ENCODE measurements at places on chromosomes 3 and 15.

DNA sequence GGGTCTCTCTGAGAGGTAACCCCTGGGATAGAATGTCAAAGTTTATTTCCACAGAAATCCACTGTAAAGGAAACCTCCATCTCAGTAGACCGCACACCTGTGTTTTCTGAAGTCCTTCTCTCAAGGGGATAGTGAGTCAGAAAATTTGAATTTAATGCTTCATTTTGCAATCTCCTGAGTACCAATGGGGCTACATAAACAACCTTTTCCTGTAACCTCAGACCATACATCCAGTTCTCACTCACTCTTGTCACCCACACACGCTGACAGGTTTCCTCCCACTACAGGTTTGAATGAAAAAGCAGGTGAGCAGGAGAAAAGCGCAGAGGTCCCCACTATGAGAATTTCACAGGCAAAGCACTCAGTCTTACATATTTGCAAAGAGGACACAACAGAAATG, 165.3 kb upstream of the MCTP2 start:
- no peak for DNase-seq

GRCh38 chr3:31945738-31946052, 35.4 kb downstream of the OSBPL10 start:
- DNase-seq: no peak

GRCh38 chr15:53681056-53681455, 78.4 kb downstream of the WDR72 start:
- DNase-seq: no peak

GRCh38 chr15:91553196-91553854, 300.2 kb upstream of the SLCO3A1 start:
- DNase-seq: no peak

DNA sequence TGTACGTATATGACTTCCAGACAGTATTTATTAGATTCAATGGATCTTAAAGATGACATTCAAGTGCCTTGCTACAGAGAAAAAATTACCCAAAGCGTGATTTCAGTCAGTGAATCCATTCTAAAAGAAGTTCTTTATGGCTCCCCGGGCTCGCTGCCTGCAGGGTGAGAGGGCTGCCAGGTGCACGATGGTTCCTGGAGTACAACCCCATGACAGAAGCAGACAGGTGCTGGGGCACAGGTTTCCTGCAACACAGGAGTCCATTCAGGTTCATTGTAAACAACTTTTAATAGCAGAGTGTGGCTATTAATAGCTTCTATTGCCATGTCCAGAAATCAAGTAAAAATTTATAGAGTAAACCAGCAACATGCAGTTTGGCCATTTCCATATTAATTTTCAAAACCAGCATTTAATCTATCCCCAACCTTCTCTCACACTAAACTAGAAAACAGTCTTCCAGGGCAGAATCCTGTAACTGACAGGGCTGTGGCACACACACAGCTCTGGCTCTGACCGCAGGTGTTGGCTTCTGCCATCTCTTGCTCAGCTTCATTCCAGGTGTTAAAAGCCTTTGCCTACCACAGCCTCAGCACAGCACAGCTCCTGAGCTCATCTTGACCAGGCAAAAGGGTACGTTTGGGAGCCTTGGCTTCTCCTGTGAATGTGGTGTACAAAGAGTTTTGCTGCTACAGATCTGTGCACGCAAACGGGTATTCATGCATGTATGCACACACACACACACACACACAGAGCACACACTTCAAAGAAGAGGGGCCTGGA, 185.9 kb downstream of the MEX3B start:
- no peak for DNase-seq
